ENCODE measurements at places on chromosomes 6 and 20.

GRCh38 chr6:143061597-143062385, 1.1 kb downstream of the AIG1 start:
- no peak for DNase-seq

GRCh38 chr6:155371230-155371629, 56.9 kb upstream of the TFB1M start:
- DNase-seq = no peak

- no peak for DNase-seq
These were observed 15.5 kb downstream of the ULBP3 start for GRCh38 chr6:150053450-150053849.

GRCh38 chr6:16318538-16318937, 80.2 kb downstream of the GMPR start:
- DNase-seq = no peak

DNA sequence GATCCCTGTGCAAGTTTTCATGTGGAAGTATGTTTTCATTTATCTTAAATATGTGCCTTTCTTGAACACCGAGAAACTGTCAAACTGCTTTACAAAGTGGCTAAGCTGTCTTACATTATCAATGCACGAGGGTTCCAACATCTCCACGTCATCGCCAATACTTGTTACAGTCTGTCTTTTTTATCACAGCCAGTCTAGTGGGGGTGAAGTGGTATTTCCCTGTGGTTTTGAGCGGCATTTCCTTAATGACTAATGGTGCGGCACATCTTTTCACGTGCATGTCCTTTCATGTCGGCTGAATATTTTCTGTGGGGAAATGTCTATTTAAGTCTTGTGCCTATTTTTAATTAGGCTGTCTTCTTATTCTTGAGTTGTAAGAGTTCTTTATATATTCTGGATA, 280.4 kb downstream of the FOXC1 start:
- no peak for DNase-seq

DNA sequence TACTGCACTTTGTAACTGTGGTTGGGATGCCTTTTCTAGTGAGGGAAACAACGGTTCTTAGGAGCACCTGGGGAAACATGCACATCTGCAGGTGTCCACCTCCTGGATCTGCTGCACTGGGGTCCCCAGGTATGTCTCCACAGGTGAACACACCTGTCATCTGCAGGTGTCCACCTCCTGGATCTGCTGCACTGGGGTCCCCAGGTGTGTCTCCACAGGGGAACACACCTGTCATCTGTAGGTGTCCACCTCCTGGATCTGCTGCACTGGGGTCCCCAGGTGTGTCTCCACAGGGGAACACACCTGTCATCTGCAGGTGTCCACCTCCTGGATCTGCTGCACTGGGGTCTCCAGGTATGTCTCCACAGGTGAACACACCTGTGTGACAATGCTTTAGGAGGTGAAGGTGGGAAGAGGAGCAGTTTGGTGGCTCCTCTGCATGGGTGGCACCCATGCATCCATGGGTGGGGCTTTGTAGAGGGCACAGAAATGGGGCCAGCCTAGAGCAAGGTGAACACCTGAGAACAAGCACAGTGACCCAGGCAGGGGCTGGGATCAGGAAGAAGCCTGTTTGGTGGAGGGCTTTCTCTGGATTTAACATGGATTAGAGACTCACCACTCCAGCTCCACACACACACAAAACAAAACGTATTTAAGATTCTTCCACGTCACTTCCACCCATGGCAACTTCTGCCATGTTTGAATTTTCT, 206.0 kb upstream of the CDH4 start:
- DNase-seq = no peak

- DNase-seq = no peak
These were observed 24.8 kb downstream of the BACH2 start for GRCh38 chr6:90271831-90272230.

DNA sequence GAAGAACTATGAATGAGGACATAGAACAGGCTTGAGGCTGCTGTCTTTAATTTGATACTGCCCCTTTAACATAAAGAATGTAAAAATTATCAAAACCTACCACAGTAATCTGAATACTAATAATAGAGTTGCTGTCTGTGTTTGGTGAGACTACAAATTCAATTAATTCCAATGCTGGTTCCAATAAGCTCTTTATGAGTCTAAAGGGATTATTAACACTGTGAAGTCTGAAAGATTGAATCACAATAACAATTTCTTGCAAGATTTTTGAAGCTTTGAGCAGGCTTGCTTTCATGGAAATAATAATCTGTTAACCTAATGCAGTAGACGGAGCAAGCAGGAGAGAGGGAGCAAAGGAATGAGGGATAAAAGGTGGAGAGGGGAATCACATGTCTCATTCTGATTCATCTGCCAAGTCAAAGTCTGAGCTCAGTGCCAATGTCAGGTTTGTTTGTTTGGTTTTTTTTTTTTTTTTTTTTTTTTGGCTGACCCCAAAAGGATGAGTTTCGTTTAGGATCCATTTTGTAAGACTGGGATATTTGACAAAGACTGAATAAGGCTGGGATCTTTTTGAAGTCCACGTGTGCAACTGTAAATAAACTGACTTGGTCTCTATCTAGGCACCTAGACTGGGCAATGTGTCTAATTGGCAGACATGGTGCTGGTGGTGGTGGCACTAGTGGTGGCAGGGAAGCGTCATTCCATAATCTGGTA, 211.6 kb downstream of the RNF144B start:
- DNase-seq = no peak

Measured in H4 (cell line).